ENCODE measurements at places on chromosomes 1 and 21.
A peak's percentile ranks its signal among the peaks of the same experiment; 100 is the strongest.

GRCh38 chr1:4786055-4786454 lies 131.6 kb downstream of the AJAP1 start:
- DNase-seq, result no peak

DNA sequence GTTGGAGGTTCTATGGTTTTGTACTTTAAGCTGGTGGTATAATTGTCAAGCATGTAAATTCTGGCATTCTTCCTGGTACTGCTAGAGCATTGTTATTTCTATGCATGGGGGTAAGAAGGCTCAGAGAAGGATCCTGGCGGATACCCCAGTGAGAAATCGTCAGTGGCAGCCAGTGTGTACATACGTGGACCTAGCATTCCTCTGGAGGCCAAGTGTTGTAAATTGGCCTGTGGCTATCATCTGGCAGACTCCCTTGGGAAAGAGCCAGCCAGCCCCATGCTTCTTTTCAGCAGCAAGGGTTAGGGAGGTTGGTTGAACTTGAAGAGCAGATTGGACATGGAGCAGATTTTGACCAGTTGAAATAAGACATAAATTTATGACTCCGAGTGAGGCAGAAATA lies 5.2 kb upstream of the AGO3 start:
- DNase-seq, result no peak

DNA sequence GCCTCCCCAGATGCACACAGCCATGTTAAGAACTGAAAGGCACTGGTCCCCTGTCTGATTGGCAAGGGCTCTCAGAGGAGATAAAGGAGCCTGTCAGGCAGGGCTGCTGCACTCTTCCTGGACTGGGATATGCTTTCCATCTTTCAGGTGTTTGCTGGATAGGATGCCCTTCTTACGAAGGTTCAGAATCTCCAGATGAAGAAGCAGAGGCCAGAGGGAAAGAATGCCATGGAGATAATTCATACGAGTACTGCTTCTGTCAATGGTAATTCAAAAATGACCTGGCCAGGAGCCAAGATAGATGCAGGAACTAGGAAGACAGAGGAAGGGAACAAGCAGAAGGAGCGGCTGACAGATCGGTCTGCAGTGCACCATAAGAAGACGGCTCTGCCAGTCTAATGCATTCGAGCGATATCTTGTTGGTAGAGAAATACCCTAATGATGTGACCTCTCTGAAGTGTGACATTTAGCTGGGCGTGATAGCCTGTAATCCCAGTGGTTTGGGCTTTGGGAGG lies 16.6 kb upstream of the ATP2B4 start:
- no peak for DNase-seq

- DNase-seq, result peak; percentile 56
Measured at GRCh38 chr1:29324771-29325351, 88.5 kb downstream of the PTPRU start.

DNA sequence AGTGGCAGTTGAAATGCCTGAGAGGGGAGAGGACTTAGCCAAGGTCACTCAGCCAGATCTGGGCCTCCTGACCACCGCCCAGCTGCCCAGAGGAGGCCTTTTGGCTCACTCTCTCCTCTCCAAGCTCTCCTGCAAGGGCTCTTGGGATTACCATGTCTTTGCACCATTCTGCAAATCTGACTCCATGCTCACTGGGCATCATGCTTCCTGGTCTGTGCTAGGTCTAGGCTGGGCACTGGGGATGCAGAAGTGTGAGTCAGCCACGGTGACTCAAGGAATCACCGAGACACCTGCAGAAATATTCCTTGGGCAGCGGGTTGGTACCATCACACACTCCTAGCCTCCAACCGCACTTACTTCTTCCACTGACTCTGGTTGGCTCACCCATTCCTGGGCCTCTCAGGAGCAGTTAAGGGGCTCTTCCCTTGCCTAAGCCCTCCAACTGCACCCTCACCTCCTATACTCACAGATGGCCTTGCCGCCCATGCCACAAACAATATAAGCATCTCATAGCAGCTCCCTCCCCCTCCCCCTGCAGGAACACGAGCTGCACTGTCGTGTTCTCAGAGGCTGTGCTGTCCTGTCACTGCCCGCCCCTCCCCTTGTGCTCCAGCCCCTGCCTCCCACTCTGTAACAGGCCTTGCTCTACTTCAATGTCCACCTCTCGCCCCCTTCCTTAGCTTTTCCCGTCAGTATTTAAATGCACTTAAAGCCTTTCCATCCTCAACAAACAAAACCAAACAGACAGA lies 34.8 kb downstream of the CDCP2 start:
- DNase-seq, result peak; percentile 84

DNA sequence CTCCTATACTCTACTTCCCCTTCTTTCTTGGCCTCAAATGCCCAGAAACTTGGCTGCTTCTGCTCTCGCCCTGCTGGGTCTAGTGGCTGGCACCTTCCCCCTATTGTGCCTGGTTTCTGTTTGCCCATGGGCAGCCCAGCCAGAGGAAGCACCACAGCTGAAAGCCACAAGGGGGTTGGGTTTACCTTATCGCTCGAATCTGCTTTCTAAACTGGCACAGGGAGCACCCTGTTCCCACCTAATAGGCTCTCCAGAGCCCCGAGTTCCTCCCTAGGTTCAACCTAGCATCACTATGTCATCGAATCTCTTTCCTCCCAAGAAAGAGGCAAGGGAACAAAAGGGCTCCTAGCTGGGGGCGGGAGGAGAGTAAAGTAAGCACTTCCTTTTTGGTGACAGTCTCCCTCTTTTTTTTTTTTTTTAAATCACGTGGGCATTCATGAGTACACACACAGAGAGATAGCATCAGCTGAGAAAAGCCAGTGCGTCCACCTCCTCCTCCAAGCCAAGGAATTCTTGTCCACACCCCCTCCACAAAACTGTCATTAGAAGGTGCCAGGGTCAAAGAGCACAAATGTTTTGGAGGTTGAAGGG lies 72.8 kb downstream of the PLEKHA6 start:
- no peak for DNase-seq

DNA sequence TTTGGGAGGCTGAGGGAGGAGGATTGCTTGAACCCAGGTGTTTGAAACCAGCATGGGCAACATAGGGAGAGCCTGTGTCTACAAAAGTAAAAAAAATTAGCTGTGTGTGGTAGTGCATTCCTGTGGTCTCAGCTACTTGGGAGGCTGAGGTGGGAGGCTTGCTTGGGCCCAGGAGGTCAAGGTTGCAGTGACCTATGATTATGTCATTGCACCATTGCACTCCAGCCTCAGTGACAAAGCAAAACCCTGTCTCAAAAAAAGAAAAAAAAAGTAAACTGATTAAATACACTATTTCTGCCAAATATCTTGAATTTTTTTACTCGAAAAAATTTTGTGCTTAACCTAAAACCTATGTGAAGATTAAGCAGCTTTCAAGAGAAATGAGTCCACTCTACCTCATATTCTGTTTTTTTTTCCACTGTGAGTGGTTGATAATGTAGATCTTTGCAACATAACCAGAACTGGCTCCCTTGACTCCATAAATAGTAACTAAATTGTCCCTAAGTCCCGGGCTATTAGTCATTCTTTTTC lies 19.4 kb upstream of the ZNF281 start:
- no peak for DNase-seq

DNA sequence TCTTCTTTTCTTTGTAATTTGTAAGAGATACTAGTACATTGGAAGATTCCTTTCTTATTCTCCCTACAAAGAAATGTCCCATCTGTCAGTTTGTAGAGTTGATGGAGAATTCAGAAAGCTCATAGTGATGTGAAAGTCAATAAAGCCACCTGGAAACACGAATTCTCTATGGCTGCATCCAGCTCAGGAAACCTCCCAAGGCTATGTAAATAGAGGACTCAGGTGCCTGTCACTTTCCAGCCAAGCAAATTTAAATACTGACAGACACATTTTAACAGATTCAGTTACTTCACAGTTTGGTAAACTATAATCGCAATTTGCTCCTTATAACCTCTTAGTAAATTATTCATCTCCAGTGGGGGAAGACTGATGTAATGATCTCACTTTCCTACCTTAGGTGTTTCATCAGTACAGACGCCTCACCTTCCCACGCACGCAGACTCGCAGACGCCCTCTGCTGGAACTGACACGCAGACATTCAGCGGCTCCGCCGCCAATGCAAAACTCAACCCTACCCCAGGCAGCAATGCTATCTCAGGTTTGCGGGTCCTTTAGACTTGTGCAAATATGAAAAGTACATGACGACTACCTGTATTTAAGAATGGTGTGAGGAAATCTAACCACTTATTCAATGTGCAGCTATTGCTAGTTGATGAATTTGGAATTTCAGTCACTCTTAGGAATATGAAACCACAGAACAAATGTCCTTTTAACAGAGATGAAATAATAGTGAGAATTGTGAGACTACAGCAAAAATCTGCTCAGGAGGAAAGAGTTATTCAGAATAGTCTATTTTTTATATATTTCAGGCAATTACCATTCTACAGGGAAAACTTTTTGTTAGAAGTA lies 60.6 kb downstream of the PTPRC start:
- peak; percentile 74 for DNase-seq

- no peak for DNase-seq
Measured at GRCh38 chr1:188462837-188463236, 1634.1 kb downstream of the PLA2G4A start.

DNA sequence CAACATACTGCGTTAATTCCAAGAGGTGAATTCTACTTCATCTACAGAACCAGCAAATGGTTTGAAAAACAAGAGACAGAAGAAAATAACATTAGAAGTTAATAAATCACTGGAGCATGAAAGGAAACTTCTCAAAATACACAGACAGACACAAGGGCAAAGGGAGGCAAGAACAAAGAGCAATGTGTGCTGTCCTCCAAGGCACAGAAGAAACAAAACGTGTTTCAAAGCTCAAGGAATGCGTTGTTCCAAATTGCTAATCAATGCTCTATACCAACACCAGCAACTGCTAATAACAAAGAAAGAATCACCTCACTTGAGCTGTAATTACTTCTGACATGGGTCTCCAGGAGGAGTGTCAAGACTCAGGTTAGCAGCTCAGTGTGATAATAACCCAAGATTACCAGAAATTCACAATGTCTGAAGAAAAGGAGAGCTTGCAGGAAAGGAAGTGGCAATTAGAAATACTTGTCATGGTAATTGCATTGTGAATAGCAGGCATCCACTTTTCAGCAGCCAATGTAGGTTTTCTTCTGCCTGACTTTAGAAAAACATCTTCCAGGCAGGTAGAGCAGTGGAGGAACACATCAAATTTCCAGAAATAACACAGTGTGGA lies 175.4 kb downstream of the SEC16B start:
- no peak for DNase-seq

DNA sequence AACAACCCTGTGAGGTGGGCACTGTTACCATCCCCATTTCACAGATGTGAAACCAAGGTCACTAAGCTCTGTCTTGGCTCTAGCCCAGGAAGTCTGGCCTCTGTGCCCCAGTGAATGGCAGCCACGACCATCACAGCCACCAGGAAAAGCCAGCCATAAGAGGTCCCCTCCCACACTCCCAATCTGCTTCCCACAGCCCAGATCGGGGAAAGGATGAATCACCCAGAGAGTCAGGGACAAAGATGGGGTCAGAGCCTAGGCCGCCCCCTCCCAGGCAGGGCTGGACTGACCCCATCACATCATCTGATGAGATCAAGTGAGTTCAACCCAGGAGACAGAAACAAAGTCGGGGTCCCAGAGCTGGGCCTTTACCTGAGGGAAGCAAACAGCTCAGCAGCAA lies 22.9 kb upstream of the COL16A1 start:
- peak; percentile 92 for DNase-seq

Measured in osteoblast (primary cell).